Activated naive CD4-positive, alpha-beta T cell treated with anti-CD3 and anti-CD28 coated beads, Interleukin-2, amount 50 U/mL, for 16 hours (primary cell): ENCODE measurements at places on chromosomes 5 and 9.

- DNase-seq: no peak
Measured at GRCh38 chr5:68173007-68173406, 42.5 kb upstream of the PIK3R1 start.

DNA sequence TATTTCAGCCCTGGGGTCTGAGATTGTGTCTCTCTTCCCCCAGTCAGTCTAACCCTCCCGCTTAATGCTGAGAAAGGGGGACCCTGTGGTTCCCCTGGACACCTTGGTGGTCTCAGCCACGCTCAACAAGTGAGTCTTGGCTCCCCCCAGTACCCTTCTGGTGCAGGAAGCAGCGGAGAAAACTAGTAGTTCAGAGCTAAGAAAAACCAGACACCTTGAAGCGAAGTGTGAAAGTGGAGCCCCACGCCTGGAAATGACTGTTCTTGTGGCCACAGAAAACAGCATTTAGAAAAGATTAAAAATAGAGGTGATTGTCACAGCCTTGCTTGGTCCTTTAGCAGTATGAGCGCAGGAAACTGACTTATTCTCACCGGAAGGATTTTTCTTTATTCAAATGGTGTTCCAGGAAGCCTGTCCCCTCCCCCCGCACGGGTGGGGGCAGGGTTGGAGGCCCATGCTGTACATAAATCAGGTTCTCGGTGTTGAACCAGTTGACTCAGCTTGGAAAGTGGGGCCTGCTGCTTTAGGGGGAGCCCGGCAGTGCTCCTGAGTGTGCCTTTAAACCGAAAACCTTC lies 8.1 kb downstream of the ARPC5L start:
- DNase-seq: peak; percentile 91

DNA sequence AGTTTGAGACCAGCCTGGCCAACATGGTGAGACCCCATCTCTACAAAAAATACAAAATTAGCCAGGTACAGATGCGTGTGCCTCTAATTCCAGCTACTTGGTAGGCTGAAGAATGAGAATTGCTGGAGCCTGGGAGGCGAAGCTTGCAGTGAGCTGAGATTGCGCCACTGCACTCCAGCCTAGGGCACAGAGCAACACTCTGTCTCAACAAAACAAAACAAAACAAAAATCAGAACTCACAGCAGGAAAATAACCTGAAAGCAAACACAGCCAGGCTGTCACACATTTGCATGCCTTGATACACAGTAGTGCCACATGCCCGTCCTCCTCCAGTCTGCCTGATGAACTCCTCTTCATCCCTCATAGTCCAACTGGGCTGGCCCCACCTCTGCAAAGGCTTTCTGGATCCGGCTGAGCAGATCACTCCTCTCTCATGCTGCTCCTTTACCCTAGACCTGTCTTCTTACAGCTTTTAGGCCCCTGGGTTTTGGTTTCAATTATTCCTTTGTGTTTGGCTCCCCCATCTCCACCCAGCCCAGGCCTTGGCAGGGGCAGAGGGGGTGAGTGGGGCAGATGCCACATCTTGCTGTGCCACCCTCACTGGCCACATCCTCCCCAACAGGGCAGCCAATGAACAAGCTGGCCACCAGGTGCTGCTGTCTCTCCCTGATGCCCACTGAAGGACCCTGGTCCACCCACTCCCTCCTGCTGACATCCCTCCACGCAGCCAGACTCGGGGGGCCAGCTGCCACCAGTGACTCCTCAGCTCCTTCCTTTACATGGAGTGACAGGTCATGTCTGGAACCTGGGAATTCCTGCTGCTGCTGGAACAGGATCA lies 62.0 kb upstream of the GGTA1 start:
- DNase-seq: no peak

DNA sequence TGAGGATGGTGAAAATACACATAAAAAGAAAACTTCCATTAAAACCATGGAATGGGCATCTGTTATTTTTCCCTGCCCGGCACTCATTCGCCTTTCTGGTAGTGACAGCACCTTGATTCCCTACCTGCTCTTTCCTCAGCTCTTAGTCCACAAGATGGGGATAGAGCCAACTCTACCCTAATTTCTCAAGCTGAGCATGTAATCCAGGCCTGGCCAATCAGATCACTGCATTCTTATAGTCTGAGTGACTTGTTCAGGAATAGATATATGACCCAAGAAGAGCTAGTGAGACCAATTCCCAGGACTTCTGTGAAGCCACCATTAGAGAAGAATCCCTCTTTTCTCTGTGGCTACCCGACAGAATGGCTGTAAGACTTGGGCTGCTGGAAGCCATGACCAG lies 58.1 kb downstream of the TSSK1B start:
- DNase-seq: no peak

- no peak for DNase-seq
Measured at GRCh38 chr9:136705564-136705963, 6.8 kb upstream of the DIPK1B start.

GRCh38 chr9:137491735-137492432 lies 32.8 kb upstream of the NSMF start:
- DNase-seq: no peak

DNA sequence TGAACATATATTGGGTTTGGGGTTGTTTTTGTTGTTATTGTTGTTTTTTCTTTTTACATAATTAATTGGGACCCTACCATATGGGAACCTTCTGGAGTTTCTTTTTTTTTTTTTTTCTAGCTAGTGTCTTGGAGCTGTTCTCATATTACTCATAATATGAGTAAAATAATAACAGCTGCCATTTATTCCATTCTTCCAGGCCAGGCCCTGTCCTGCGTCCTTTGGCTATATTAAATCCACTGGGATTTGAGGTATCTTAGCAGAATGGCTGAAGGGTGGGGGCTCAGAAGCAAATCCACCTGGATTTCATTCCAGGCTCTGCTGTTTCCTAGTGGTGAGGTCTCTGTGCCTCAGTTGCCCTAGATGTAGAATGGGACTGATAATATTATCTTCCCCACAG lies 47.2 kb upstream of the RPL26L1 start:
- no peak for DNase-seq

- no peak for DNase-seq
Measured at GRCh38 chr5:94796586-94796985, 178.1 kb downstream of the SLF1 start.

- no peak for DNase-seq
Measured at GRCh38 chr5:1159341-1159675, 42.1 kb upstream of the SLC6A19 start.

DNA sequence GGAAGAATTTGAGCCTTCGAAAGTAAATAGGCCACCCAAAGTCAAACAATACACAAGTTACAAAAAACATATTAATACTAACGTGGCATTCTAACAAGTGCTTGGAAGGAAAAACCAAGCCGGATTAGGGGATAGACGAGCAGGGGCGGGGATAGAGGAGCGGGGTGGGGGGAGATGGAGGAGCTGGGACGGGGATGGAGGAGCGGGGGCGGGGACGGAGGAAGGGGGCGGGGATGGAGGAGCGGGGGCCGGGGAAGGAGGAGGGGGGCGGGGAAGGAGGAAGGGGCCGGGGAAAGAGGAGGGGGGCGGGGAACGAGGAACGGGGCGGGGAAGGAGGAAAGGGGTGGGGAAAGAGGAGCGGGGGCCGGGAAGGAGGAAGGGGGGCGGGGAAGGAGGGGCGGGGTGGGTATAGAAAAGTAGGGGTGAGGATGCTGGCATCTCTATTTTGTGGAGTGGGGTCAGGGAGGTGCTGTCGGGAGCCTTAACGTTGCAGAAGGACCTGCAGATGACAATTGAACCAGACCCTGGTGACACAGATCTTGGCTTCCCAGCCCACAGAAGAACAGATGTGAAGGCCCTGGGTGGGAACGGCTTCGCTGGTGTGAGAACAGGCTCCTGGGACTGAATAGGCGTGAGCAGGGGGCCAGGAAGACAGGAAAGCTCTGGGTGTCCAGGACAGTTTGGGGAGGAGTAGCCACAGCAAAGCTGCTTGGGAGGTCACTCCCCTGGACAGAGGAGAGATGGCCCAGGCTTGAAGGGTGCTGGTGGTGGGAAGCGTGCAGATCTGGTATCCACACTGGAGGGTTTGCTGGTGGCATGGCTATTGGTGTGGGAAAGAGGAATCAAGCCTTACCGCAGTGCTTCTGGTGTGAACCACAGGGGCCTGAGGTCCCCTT lies 233.3 kb upstream of the DAP start:
- no peak for DNase-seq

GRCh38 chr5:82332886-82333615 lies 54.9 kb upstream of the RPS23 start:
- no peak for DNase-seq

GRCh38 chr5:67699560-67699959 lies 503.0 kb upstream of the CD180 start:
- DNase-seq: no peak

DNA sequence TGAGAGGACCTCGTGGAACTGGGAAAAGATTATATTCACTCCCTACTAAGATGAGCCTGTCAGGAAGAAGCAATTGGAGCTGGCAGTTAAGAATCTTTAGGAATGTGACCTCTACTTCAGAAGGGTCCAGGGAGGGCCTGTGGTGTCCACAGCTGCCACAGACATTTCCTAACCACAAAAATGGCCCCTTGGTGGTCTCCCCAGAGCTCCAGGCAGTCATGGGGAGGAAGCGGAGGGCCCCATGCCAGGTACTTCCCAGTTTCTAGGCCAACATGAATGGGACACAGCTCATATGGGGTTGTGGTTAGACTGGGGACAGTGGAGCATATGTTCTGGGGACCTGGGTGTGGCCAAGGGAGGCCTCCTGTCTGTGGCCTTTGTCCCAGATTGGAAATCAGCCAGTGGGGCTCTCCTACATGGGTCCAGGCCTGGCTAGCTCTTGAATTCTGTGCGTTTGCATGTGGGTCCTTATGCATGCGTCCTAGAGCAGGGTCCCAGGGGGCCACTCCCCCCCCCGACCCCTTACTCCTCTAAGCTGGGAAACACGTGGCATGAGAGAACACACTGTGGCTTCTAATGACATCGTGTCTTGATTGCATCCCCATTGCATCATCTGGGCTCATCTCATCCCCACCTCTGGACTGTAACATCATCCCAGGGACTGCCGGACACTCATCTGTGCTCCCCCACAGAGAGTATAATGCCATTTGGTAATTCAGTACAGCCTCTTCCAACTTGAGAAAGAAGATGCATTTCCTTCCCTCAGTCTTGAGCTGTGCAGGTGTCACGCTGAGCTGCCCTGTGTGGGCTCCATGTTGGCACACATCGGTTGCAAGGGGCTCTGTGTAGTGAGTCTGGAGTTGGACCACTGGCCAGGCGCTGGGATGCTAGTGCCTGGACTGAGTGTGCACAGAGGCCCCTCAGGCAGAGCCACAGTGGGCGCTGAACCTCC lies 31.3 kb downstream of the IRF1 start:
- no peak for DNase-seq

DNA sequence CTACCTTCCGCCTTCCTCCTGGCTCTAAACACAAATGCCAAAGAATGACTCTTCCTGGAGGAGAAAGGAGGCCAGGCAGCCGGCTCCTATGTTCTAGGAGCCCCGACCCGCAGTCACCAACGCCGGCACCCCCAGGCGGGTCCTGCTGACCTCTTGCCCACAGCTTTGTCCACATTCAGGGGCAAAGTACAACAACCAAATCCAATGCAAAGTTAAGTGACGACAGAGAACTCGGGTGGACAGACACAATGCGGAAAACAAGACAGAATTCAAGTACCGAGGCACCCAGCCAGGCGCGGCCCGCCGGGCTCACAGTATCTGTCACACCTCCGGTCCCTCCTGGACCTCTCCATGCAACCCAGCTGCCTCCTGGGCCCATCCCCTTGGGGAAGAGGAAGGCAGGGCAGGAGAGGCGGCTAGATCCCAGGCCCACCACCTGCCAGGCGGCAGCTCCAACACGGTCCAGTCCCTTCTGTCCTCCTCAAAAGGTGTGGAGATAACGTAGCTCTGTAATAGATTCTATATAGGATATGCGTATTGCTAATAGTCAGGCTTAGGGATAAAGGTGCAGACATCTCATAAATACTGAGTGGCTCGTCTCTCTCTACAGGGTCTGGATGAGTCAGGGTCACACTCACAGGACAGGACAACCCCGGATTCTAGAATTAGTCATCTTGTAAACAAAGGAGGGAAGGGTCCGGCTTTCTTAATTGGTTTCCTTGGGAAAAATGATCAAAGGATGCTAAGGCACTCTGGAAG lies 46.9 kb upstream of the UBAC1 start:
- no peak for DNase-seq

DNA sequence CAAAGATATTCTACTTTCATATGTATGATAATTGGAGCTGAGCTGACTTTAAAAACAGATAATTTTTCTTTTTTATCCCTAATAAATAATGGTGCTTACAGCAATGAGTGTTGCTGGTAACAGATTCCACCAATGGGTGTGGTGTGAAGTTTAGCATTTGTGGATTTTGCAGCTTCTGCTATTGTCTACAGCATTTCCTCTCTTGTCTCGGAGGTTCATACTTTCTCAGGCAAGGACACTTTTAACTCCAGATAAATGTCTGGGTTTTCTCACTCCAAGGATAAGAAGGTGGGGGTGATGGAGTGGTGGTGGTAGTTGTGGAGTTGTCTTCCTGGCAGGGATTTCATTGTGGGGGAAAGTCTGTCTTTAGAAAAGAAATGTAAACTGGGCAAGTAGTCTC lies 120.0 kb upstream of the CDKN2B start:
- no peak for DNase-seq

DNA sequence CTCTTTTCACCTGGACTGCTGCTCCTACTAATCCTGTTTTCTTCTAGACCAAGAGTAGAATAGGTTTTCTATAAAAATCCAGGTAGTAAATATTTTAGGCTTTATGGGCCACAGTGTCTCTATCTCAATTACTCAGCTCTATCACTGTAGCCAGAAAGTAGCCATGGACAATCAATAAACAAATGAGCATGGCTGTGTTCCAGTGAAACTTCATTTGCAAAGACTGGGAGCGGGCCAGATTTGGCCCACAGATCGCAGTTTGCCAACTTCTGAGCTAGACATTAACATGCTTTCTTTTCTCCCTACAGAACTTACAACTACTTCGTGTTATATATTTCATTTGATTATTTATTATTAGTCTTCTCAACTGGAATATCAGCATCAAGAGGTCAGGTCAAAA lies 30.2 kb downstream of the BRINP1 start:
- DNase-seq: no peak

- peak; percentile 75 for DNase-seq
Measured at GRCh38 chr9:91193087-91193657, 168.5 kb downstream of the AUH start.

GRCh38 chr9:127347831-127348776 lies 48.9 kb upstream of the SLC2A8 start:
- DNase-seq: no peak

DNA sequence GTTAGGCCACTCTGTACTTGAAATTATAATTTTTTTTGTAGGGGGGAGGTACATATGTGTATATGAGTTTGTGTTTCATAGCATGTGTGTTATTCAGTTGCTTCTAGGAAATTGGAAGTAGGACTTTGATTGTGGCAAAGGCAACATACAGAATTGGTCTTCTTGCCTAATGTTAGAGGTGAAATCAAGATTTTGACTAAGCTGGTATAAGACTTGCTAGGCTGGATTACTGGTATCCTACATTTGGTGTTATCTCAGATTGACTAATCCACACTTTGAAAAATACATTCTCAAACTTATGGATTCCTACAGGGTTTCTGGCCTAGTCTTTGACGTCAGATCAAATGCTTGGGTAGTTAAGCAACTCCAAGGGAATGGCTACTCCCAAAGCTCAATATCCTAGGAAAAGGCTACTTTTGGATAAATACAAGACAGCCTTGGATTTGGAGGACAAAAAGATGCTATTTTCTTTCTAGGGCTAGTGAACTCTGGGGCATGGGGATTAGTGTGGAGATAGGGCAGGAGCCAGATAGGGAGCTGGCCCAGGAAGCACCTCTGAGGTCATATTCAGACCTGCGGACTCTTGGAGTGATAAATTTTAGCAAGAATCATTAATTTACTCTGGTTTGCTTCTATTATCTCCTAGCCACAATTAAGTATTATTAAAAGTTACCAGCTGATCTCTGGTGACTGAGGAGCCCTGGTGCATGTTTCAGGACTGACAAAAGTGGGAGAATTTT lies 144.0 kb upstream of the RPS23 start:
- DNase-seq: no peak
